ENCODE measurements at places on chromosomes 3 and 15.

DNA sequence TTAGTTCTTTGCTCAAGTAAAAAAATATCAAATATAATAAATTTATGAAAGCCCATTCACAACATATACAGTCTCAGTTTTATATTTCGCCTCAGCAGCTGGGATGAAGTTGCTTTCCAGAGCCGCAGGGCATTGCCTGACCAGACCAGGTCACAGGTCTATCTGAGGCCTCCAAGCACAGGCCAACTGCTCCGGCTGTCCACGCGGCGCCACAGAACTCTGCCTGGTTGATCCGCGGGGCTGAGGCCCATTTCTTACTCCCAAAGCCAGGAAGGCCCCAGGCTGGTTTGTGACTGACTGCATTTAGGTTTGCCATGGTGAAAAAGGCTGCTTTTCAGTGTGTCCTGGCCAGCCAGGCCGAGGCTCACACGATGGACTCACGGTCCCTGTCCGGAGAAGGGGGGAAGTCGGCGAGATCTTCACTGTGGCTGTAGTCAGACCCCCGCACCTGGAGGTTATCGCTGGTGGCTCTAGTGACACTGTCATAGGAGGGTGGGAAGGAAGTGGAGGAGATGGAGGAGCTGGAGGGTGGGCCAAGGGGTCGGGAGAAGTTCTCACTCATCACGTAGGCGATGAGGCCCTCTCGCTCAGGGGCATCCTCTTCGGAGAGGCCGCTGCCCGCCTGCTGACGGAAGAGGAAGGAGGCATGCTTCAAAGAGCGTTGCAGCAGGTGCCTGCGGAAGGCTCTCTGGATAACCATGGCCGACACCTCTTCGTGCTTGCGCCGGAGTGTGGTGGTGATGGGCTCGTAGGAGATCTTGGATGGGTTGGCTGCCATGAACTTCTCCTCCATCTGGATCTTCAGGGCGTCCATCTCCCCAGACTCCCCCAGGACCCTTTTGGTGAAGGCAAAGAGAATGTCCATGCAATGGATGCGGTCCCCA lies 54.1 kb downstream of the EXOG start:
- no peak for DNase-seq

DNA sequence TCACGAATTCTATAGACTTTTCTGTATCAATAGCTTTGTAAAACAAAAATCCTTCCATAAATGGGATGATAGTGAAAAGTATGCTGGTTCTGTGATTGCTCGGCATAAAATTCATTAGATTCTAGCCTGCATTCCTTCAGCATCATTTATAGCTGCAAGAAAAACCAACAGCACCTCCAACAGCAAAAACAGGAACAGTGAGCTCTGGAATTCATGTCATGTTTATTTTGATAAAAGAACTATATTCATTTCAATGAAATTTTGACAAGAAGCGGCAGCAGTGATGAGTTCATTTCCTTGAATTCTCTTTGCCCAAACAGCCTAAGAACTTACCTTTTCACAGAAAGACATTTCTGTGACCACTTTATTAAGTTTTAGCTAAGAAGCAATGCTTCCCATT lies 515.2 kb upstream of the CCDC54 start:
- DNase-seq, result no peak

DNA sequence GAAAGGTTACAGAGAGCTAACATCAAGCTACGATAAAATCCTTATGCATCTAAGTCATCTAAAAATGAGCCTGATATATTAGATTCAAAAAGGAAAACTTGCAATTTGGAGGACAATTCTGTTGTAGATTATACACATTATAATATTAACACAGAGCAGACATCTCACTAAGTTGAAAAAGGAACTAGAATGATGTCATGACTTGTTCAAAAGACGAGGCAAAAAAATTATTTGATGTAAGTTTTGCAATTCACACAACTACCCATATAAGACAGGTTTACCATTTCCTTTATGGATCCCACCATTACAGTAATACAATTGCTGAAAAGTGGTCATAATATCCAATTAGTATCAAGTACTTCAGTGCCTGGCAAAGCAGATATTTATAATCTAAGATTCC lies 15.9 kb downstream of the SATB1 start:
- DNase-seq, result no peak

DNA sequence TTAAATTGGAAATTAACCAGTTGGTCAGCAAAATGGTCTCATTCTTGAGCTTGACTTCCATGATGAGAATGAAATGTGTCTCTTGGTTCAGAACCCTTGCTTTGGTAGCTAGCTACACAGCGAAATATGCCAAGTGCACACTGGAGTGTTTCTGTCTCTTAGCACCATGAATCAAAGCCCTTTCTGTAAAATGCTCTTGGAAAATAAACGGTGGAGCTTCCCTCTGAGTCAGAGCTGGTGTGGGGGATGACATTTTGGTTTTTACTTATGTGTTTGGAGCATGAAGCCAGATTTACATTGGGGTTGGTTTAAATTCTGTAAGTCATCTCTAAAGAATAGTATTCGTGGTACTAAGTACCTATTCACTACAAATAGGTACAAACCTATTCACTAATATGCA lies 85.1 kb upstream of the NANOGP8 start:
- no peak for DNase-seq

DNA sequence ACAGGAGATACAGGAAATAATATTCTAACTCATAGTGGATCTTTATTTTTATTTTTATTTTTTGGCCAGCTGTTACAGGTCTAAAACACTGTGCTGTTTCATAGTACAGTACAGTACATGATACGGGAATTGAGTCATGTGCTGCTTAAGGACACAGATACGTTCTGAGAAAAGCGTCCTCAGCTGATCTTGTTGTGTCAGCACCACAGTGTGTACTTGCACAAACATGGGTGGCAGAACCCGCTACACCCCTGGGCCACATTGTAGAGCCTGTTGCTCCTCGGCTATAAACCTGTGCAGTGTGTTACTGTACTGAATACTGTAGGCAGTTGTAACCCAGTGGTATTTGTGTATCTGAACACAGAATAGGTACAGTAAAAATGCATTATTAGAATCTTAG lies 183.4 kb downstream of the OR4M2 start:
- no peak for DNase-seq

GRCh38 chr15:33865416-33865815 lies 102.9 kb upstream of the CHRM5 start:
- DNase-seq, result no peak

DNA sequence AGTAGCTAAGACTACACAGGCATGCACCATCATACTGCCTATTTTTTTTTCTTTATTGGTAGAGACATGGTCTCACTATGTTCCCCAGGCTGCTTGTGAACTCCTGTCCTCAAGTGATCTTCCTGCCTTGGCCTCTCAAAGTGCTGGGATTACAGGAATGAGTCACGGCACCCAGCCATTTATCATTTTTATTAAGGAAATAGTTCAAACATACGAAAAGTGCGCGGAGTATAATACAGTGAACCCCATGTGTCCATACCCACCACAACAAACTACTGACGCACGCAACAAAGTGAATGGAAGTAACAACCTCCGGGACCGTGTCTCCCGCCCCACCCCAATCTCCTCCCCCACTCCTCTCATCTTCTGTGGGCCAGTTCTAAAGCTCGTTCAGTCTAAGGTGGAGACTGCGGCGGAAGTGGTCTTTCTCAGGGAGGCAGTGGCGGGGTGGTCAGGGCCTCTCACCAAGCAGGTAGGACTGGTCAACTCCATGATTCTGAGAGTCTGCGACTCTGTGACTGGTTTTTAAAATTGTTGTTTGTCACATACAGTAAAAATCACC lies 42.1 kb downstream of the DNAJB8 start:
- no peak for DNase-seq
